Small intestine (tissue), 16 donors: ENCODE measurements at places on chromosomes 2 and 18. TPM values are rescaled to one million over a fixed set of nuclear protein-coding genes. Genes with fewer than 3 reads are reported as not detected.

DNA sequence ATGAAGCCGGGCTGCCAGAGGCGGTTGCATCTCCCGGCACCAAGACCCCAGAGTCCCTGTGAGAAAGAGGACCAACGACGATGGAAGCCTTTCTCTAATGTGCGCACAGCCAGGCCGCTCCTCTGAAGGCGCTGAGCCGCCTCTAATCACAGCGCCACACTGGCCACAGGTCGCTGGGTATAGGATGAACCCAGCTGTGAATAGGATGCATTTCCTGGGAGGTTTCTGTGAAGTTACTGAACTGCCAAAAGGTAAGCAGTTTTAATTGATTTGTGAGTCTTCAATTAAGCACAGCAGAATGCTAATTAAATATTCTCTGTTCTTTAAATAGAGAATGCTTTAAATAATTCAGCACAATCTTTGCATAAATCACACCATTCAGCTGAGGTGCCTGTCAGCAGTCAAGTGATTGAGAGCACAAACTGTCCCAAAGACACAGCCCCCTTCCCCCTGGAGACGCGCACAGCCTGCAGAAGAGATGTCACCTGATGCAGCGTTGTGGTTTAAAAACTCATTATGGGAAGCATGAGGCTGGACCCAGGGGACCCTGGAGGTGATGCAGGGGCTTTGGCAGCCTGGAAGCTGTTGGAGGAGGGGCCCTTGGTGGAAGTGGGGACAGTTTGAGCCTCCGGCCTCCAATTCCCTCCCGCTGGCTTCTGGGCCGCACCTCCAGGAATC, 98.1 kb downstream of the RTP5 start:
- H3K27ac ChIP-seq: no peak overlapping the region
- H3K27me3 ChIP-seq: no peaks in the 10 kb centered on the region
- no peaks in the 10 kb centered on the region for H3K36me3 ChIP-seq
- H3K4me3 ChIP-seq: no peak overlapping the region
- DNase-seq: no peak

DNA sequence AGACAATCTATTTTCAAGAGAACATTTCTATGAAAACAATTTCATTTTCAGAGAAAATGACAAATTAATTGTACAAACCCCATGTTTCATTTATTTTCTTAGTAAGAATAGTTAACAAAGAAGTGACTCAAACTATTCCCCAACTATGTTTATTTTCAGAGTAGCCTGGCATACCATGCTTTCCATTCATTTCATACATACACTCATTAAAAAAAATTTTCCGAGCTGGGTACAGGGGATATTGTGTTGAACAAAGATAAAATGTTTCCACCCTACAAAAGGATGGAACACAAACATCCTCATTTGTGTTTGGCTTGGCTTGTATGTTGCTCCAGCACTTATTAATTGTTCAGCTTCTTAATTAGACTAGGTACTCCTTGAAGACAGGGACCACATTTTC, 331.4 kb downstream of the EXOC6B start:
- DNase-seq: no peak
- H3K4me3 ChIP-seq: no peak overlapping the region
- H3K27me3 ChIP-seq: no peaks in the 10 kb centered on the region
- no peaks in the 10 kb centered on the region for H3K36me3 ChIP-seq

DNA sequence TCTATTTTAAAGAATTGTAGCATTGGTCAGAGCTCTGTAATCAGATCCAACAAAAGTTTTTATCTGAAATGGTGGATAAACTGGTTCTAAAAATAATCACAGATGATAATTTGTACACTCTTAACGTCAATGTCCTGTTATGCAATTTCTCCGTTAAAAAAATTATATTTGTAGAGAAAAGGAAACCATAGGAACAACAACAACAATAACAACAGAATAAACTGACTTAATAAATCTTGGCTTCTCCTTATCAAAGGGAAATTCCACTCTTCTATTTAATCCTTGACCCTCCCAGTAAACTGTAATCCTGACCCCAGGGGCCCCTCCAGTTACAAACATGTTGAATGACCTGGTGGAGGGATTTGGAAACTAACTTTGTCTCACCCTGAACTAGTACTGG, 78.6 kb upstream of the ZFP36L2 start:
- peak; percentile 26 for DNase-seq
- H3K4me3 ChIP-seq: no peak overlapping the region
- no peak overlapping the region for H3K27ac ChIP-seq
- no peaks in the 10 kb centered on the region for H3K4me1 ChIP-seq

- DNase-seq: no peak
- no peak overlapping the region for H3K27ac ChIP-seq
- H3K27me3 ChIP-seq: no peaks in the 10 kb centered on the region
- no peak overlapping the region for H3K4me3 ChIP-seq
These were observed 185.9 kb downstream of the SLC39A10 start for GRCh38 chr2:195842932-195843331.

- H3K27ac ChIP-seq: no peak overlapping the region
- DNase-seq: no peak
- no peaks in the 10 kb centered on the region for H3K27me3 ChIP-seq
- H3K4me3 ChIP-seq: no peak overlapping the region
These were observed 140.3 kb downstream of the NDUFA10 start for GRCh38 chr2:239884875-239885274.

DNA sequence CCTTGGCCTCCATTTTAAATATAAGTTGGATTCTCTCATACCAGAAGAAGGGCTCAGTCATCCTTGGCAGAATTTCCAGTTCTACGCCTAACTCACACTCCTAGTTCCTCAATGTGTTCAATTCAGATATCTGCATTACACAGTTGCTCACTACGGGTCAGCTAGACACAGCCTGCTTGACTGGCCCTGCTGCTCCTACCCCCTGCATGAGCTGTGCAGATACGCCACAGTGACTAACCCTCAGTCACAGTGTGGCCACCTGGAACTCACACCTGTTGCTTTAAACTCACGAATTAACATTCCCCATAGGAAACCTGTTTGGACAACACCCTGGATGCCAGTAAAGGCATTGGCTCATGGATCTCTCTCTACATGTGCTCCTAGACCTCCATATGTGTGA, 429.6 kb downstream of the NCKAP5 start:
- no peaks in the 10 kb centered on the region for H3K36me3 ChIP-seq
- no peak overlapping the region for H3K4me3 ChIP-seq
- H3K27ac ChIP-seq: no peak overlapping the region
- H3K4me1 ChIP-seq: no peaks in the 10 kb centered on the region
- DNase-seq: no peak

DNA sequence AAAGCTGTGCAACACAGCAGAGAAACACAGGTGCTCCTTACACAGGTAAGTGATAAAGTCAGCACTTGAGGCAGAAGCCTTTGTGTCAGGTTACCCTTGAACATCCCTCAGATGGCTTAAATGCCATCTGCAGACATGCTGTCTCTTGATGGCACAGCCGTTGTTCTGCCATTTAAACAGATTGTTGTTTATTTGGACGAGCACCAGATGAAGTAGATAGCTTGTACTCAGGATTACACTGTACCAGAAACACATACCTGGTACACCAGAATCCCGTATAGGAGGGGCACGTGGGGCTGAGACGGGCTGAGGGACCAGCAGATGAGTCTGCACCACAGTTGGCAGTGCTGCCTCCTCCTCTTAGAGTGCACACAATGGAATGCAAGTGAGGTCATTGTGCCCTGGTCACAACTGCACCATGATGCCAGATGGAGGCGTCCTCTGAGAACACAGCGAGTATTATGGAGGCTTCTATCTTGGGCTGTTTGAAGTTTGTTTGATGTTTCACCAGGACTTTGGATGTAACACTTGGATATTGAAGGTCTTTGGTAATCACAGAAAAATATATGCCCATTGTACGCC, 143.0 kb downstream of the TANC1 start:
- no peaks in the 10 kb centered on the region for H3K27me3 ChIP-seq
- H3K4me1 ChIP-seq: no peaks in the 10 kb centered on the region
- no peak for DNase-seq
- H3K27ac ChIP-seq: no peak overlapping the region
- peaks cover 12% of the 10 kb centered on the region for H3K36me3 ChIP-seq

GRCh38 chr18:28013066-28013465, 163.9 kb downstream of the CDH2 start:
- DNase-seq: no peak
- no peaks in the 10 kb centered on the region for H3K36me3 ChIP-seq
- H3K27me3 ChIP-seq: no peaks in the 10 kb centered on the region
- no peaks in the 10 kb centered on the region for H3K4me1 ChIP-seq

GRCh38 chr2:16179701-16180416, 239.5 kb downstream of the MYCN start:
- H3K4me3 ChIP-seq: no peak overlapping the region
- no peaks in the 10 kb centered on the region for H3K4me1 ChIP-seq
- DNase-seq: peak; percentile 18

Gene FLACC1
- 2.9 TPM for polyA plus RNA-seq

- no peaks in the 10 kb centered on the region for H3K27me3 ChIP-seq
- H3K4me1 ChIP-seq: peaks cover 24% of the 10 kb centered on the region
- peak overlapping the region; percentile 96 for H3K27ac ChIP-seq
- DNase-seq: peak; percentile 88
These were observed 17.9 kb downstream of the CAPN10 start for GRCh38 chr2:240604291-240604938.

DNA sequence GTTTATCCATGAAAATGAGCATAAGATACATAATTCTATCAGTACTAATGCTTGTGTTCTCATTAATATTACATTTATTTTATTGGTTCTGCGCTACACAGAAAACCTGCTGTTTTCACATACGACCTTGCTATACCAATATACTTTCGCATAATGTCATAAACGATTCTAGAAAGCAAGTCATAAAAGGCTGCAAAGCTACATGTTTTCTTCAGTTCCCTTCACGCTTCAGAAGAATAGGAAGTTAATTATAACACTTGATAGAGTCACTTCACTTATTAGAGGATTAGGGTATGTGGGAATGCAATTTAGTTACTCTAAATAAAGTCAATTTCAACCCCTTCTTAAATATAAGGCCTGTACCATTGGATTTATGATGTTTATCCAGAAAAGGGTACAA, 29.0 kb downstream of the PSME4 start:
- H3K36me3 ChIP-seq: peaks cover 5% of the 10 kb centered on the region
- no peaks in the 10 kb centered on the region for H3K27me3 ChIP-seq
- no peaks in the 10 kb centered on the region for H3K4me1 ChIP-seq
- H3K27ac ChIP-seq: no peak overlapping the region

Gene RAB17
- polyA plus RNA-seq: 52.8 TPM

Gene TNFAIP6
- polyA plus RNA-seq: not detected

- H3K4me3 ChIP-seq: no peak overlapping the region
- no peaks in the 10 kb centered on the region for H3K4me1 ChIP-seq
- DNase-seq: no peak
- H3K36me3 ChIP-seq: no peaks in the 10 kb centered on the region
These were observed 47.4 kb downstream of the TSPYL6 start for GRCh38 chr2:54208364-54209240.
